Endothelial cell of umbilical vein (primary cell): ENCODE measurements at places on chromosomes 5 and 9. TPM values are rescaled to one million over a fixed set of nuclear protein-coding genes. Genes with fewer than 3 reads are reported as not detected.

Gene OLFM1
- total RNA-seq: 0.42 and 0.95 TPM in 2 replicates

Gene SPACA9
- 3.6 and 4.7 TPM in 2 replicates for total RNA-seq

Gene CYSRT1
- total RNA-seq: 0.44 and 0.92 TPM in 2 replicates

Gene ARHGEF28
- total RNA-seq: 108 and 116 TPM in 2 replicates

Gene FBP1
- total RNA-seq: 2.2 and 3.8 TPM in 2 replicates

Gene IFNK
- total RNA-seq: not detected in 2 replicates

Gene CTSV
- total RNA-seq: 0.83 and 1.3 TPM in 2 replicates

Gene BAAT
- total RNA-seq: not detected in 2 replicates

Gene INVS
- 17.9 and 20.3 TPM in 2 replicates for total RNA-seq

Gene KIAA1958
- 5.0 and 5.2 TPM in 2 replicates for total RNA-seq

Gene SLC6A7
- total RNA-seq: not detected in 2 replicates

Gene SERINC5
- total RNA-seq: 9.9 and 10.1 TPM in 2 replicates

Gene GADD45G
- total RNA-seq: 0.64 and 1.0 TPM in 2 replicates

Gene SMIM33
- not detected in 2 replicates for total RNA-seq

Gene CDKN2B-AS1
- total RNA-seq: 1.9 and 2.4 TPM in 2 replicates

Gene APBA1
- 11.3 and 11.4 TPM in 2 replicates for total RNA-seq

Gene PPP3R2
- not detected in 2 replicates for total RNA-seq

Gene CXCL14
- not detected in 2 replicates for total RNA-seq

Gene DAB2
- 245 and 283 TPM in 2 replicates for total RNA-seq

Gene HTR1A
- not detected in 2 replicates for total RNA-seq

Gene SPINK1
- total RNA-seq: not detected in 2 replicates

Gene ALDH1A1
- total RNA-seq: 220 and 287 TPM in 2 replicates

Gene ARHGAP26
- total RNA-seq: 13.9 and 16.2 TPM in 2 replicates

Gene FGF18
- total RNA-seq: 0.27 TPM in 1 of 2 replicates, not detected in the other
